ENCODE measurements at places on chromosomes 5 and 9.

- no peak for DNase-seq
These were observed 126.6 kb upstream of the BASP1 start for GRCh38 chr5:17090839-17091238.

GRCh38 chr9:93397661-93398373, 53.7 kb upstream of the FAM120A start:
- DNase-seq = no peak

DNA sequence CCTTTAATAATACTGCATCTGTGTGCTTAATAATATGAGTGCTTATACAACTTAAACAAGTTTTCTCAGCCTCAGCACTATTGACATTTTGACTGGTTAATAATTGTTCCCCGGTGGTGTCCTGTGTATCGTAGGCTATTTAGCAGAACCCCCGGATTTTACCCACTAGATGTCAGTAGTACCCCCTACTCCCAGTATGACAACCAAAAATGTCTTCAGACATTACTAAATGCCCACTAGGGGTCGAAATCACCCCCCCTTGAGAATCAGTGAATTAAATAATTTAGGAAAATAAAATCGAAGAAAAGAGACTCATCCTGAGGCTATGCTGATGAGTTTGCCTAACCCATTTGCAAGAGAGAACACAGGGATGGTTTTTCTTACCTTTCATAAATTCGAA, 166.3 kb downstream of the ATP10B start:
- DNase-seq = no peak

DNA sequence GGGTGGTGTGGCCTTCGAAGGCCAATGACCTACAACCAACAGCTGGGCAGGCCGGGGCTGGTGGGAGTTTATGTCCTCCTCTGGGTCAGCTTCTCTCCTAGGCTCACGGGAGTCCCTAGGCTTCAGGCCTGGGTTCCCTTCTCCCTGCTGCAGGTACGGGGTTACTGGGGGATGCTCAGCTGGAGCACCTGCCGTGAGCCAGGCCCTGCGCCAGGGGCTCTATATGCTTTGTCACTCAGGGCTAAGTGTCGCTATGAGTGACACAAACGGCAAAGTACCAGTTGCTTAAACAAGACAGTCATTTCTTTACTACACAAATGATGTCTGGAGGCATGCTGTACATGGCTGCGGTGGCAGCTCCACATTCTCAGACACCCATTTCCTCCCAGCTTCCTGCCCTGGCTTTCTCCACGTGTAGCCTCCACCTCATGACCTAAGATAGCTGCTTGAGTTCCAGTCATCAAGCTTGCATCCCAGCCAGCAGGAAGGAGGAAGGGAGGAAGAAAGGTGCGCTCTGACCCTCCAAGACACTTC, 22.5 kb upstream of the NINJ1 start:
- no peak for DNase-seq

DNA sequence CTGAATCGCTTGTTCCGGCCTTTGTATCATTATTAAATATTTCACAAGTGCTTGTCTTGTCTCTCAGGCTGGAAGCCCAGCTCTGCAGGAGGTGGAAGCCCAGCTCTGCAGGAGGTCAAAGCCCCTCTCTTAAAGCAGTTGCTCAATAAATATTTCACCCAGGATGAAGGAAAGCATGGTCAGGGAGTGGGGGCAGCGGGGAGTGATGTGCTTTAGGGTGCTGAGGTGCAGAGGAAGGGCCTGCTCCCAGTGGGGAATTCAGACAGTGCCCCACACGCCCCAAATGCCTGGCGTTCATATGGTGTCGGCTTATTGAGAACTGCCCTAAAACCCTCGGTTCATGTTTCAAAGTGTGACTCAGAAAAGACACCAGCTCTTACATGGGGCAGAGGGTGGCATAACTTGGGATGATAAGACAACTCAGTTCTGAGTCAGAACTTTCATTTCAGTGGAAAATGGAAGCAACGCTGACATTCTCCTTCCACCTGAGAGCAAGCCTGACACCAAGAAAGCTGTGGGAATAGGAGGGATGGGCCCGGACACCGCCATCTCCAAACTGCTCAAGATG, 114.3 kb upstream of the DAP start:
- peak; percentile 33 for DNase-seq

DNA sequence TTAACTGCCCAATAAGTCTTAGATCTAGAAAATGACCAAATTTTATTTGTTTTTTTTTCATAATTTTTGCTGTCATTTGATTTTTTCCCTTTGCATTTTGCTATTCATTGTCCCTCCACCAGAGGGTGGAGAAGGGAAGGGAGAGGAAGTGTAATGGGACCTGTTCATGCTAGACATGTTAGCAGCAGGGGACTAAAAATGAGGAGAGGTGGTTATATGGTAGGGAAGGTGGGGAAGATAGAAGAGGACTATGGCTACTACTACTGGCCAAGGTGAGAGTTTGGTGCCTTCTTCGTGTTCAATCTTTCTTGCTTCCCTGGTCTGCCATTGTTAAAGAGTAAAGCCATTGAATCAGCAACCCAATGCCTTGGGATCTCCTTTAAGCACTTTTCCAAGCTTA, 6.4 kb downstream of the GRIA1 start:
- peak; percentile 13 for DNase-seq

DNA sequence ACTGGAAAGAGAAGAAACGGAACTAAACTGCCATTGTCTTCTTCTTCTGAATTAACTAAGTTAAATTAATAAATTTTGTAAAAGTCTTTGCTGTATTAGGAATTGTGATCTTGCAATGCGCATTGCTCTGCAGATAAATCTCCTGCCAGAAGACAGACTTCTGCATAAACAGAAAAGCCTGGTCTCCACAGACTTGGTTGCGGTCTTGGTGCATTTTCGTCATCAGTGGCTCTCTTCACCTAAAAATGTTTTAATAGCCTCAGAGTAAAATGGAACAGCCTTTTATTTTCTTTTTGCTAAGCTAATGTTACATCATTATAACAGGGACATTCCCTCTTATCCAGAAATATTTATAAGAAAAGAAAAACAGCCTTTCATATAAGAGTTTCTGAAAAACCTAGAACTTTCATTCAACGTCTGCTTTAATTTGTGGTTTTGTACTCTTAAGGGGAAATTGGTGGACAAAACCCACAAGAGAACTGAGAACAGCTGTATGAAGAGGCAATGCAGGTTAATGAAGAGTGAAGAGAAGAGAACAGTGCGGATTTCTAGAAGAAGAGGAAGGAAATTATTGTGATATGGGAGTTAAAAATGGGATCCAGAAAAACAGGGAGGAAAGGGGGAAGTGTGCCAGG, 10.1 kb downstream of the IFNA5 start:
- no peak for DNase-seq
